ENCODE measurements at places on chromosomes 3 and 15.

DNA sequence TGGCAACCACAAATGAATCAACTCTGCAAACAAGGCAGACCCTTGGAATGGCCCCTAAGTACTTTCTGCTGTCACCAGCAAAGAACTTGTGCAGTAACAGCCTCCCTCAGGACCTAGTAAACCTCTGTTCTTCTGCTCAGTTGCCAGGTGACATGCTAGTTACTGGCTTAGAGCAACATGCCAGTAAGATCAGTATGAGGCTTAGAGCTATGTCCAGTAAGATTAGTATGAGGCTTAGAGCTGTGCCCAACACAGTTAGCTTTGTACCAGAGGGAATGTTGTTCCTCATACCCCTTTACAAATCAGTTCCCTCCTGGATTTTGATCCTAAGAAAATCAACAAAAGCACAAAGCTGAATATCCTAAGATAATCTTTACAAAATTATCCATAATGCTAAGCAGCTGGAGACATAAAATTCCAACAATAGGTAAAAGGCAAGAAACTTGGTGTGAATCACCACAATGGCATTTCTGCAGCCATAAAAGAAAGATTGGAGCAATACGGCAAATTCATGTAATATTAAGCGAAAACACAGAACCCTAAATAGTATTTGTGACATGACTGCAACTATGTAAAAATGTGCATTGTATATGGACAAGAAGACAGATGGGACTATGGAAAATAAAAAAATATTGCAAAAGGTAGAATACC lies 107.3 kb upstream of the LPP start:
- no peak for DNase-seq

GRCh38 chr3:159839561-159840379 lies 148.9 kb upstream of the IL12A start:
- DNase-seq: no peak

GRCh38 chr3:50212971-50213370 lies 7.9 kb downstream of the SLC38A3 start:
- no peak for DNase-seq

- no peak for DNase-seq
Observed at GRCh38 chr3:146838221-146838620, 233.1 kb upstream of the PLSCR5 start.

DNA sequence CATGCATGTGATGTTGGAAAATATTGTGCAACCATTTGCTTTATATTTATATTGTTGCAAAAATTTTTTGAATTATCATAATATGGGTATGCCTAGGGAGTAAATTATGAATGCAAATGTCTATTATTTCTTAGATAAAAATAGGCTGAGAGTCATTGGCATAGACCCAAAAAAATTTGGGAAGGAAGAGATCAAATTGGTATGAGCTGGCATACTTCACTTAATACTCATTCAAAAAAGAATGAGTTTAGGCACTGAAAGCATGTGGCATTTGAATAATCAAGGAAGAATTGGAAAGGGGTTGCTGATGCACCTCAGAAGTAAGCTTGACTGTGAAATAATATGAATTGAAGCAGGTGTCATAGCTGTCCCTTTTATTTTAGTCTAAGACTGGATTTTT lies 764.0 kb upstream of the DPPA4 start:
- no peak for DNase-seq

GRCh38 chr3:127785711-127786265 lies 36.5 kb downstream of the MGLL start:
- no peak for DNase-seq

DNA sequence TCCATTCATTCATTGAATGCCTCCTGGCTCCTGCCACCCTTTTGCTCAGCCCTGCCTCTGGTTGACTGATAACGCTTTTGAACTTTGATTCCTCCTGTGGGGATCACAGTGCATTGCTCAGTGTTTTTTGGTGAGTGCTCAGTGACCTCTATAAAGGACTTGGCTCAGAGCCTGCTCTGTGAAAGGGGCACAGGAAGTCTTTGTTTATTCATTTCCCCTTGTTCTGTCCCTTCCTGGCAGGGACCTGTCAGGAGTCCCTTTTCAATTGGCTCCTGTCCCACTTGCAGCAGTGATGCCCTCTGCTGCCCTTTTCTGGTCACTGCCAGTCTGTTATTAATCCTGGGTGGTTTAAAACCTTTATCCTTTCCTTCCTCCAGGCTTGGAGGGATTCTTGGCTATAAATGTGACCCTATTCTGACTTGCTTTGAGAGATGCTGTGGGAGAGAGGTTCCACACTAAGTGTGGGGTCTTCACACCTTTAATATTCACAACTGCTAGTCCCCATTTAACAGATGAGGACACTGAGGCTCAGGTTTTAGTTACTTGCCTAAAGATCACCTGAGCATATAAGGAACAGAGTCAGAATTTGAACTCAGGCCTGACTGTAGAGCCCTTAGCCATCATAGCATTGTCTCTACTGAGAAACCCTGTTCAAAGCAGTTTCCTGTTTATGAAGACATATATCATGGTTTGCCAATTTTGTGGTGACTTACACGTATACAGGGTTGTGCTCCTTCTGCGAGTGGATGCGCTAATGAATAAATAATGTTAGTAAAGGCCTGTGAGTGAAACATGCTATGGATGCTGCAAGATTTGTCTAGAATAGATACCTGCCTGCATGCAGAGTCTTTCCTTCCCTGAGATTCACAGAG lies 23.2 kb upstream of the TATDN2 start:
- peak; percentile 22 for DNase-seq

GRCh38 chr3:196120291-196120951 lies 38.5 kb upstream of the TFRC start:
- DNase-seq: no peak

DNA sequence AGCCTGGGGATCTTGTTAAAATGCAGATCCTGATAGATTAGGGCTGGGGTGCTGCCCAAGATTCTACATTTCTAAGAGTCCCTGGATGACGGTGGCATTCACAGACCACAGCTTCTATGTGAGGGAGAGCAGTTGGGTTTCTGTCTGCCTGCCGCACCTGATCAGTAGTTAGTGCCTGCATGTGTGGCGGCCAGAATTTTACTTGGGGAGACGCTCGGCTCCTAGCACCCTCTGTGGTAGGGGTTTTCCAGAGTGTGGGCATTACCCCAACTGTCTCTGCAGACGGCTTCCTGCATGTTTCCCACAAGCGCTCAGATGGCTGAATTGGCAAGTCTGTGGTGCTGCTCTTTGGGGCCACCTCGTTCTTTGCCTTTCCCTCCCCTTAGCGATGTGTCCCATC lies 8.3 kb downstream of the GHRL start:
- DNase-seq: no peak

DNA sequence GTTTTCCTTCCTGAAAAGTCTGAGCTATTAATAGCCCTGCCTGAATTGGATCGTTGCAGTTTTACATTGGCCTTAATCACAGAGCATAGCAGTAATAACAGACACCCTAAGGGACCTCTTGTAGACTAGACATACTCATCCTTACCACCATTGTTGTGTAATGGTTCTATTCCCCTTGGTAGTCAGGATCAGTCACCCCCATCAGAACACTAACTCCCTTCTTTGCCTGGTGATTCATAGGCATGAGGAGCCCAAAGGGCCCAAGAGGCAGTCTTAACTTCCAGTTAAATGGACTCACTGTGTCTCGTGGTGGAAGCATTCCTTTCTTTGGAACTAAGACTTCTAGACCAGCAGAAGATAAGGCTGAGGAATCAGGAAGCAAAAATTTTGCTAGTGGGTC lies 20.2 kb downstream of the CGGBP1 start:
- no peak for DNase-seq

DNA sequence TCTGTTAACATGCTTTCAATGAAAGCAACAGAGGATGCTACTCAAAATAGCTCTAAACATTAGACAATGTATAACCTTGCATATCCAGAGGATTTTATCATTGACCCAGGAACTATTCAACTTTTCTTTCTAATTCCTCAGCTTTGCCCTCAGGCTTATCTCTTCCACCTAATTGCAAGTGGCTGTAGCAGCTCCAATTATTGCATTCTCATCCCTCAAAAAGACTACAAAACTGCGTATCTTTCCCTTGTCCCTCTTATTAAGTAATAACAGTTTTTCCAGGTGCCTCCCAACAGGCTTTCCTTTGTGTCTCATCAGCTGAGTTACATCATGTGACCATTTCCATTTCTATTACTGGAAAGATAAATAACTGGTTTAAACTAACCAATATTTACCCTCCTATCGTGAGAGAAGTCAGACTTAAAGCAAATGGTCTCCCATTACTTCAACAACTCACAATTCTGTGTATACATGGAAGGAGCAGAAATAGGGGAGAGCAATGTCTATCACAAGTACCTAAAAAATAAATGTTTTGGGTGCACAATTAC lies 78.0 kb upstream of the MBNL1 start:
- no peak for DNase-seq

GRCh38 chr3:74067296-74067695 lies 442.6 kb upstream of the PDZRN3 start:
- DNase-seq: no peak

GRCh38 chr3:42704136-42704841 lies 1.7 kb upstream of the HHATL start:
- no peak for DNase-seq

DNA sequence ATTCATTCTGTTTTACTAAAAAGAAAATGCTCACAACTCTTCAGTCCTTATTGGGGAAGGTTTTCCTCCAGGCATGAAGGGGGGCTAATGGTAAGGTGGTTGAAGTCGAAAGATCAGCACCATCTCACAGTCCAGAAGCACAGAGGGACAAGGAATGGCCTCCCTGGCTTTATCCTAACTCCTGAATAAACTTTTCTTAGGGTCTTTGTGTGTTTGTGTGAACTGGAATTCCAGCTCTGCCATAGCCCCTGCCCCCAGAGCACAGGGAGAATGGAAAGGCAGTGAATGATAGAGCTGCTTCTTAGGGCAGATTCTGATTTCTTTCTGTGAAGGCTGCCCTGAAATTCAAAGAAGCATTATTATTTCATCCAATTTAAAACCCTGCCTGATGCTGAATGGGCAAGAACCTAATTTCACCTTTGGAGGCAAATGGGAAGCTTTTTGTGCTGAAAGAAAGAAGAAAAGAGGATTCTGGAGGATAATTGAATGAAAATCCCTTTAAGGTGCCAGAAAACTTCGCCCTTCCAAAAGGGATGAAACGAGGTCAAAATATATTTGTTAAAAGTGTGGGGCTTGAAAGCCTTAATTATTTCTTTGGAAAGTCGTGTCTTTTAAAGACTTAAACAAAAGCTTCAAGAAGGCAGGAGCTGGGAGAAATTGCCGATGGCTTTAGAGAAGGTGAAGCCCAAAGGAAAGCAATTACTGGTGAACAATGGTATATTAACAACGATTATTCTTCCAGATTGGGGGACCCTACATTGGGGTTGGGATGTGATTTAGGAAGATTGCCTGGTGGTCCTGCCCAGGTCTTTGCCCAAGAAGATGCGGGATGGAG lies 259.9 kb upstream of the RGMA start:
- DNase-seq: no peak

GRCh38 chr3:151434151-151434890 lies 26.5 kb downstream of the IGSF10 start:
- DNase-seq: no peak

DNA sequence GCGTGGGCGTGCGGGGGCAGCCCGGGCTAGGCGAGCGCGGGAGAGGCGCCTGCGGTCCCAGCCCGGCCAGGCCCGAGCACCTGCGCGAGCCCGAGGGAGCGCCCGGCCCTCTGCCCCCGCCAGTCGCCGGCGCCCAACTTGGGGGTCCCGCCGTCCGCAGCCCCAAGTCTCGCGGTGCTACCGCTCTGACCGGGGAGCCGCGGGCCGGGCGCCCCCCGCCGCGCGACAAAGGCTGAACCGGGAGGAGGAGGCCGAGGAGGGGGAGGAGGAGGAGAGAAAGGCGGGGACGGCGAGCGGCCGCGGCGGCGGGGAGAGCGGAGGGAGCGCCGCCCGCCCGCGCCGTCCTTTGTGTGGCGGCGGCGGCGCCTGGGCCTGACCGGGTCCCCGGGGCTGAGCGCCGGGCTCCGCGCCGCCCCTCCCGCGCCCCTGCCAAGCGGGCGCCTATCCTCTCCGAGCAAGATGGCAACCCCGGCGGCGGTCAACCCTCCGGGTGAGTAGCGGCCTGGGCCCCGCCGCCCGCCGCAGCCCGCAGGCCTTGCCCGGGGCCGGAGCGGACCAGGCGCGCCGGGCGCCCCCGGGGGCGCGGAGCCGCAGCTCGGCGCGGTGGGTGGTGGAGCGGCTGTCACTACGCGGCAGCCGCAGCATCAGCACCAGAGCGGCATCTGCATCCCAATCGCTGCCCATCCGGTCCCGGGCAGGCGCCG lies at the start of gene ARNT2:
Gene ARNT2 (plus strand): TSS at position 326 of the 704 bp plus-strand sequence. CDS start 134 bp downstream, at position 460.
- DNase-seq: no peak

GRCh38 chr15:63992300-63992699 lies 54.0 kb downstream of the DAPK2 start:
- DNase-seq: no peak

GRCh38 chr15:77633913-77634265 lies 1.2 kb upstream of the LINGO1 start:
- DNase-seq: no peak

- no peak for DNase-seq
Observed at GRCh38 chr3:195916991-195917390, 8.6 kb upstream of the TNK2 start.

DNA sequence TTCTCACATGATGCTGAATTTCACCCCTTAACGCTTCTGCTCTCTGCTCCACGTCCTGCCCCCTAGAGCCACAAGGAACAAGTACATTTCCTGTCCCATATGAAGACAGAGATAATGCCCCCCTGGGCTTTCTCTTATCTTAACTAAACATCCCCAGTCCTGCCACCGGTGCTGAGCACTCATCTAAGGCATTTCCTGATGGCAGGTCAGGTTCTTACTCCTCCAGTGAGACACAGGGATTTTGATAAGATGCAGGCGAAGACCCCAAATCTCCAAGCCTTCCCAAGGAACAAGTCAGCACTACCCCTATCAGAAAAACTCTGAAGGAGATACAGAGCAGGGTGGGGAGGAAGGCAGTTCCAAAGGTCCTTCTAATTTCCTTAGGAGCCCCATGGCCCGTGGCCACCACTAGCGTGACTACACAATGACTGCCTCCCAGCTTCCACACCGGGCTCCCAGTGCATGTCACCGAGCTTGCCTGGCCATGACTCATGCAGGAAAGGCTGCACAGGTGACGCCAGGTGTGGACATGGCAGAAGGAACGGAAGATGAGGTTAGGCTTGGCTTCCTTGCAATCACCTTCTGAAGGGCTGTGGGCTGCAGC lies 152.9 kb downstream of the XXYLT1 start:
- no peak for DNase-seq

- DNase-seq: no peak
Observed at GRCh38 chr3:47578119-47578632, 489 bp downstream of the CSPG5 start.

DNA sequence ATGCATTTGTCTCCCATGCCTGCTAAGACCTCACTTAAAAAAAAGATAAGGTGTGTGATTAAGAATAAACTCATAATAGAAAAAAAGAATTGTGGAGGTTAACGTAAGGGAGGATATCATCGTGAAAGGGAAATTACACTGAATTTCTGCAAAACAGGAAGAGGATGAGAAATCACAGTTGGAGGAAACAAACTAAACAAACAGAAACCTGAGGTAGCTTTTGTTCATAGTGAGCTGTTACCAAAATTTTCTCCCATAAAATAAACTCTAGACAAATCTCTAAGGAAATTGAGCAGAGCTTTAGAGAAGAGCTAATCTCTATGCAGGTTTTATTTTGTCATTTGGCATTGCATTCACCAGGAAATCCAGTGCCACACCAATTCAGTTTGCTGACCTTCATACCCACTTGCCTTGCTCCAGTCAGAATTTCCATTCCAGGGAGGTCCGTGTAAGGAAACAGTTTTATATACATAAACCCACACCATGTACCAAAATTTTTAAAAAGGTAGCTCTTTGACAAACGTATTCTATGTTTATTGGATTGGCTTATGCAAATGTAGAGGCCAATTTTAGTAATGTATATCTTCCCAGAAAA lies 231.2 kb downstream of the MBNL1 start:
- DNase-seq: no peak

GRCh38 chr3:110856916-110857315 lies 214.7 kb upstream of the NECTIN3 start:
- no peak for DNase-seq

All from stimulated activated CD8-positive, alpha-beta memory T cell treated with anti-CD3 and anti-CD28 coated beads, Interleukin-15, amount 100 ng/mL, for 24 hours (primary cell).